ENCODE measurements at places on chromosomes 4 and X. TPM values are rescaled to one million over a fixed set of nuclear protein-coding genes. Genes with fewer than 3 reads are reported as not detected.

Gene EDA2R
- 21.0 TPM for total RNA-seq

DNA sequence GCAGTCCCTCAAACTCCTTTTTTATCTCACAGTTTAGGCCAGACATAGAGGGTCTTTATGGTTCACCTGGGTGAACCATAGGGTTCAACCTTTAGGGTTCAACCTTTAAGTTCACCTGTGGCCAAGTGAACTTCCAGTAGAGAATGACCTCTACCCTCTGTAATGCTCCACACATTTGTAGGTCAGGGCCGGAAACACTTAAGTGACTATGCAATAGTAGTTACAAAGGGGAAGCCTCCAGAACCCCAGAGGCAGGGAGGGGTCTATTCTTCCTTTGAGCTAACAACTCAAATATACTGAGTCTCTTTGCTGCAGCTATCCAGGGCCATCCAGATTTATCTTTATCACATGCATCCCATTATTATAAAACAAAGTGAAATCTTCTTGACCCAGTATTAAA, 100.0 kb downstream of the LARP1B start:
- DNase-seq, result no peak

Gene ZFP92
- total RNA-seq, result 0.17 TPM

Gene CHRDL1
- 9.0 TPM for total RNA-seq

Gene GPR34
- total RNA-seq, result not detected

- no peak for DNase-seq
Measured at GRCh38 chr4:137881641-137882040, 349.3 kb upstream of the PCDH18 start.

DNA sequence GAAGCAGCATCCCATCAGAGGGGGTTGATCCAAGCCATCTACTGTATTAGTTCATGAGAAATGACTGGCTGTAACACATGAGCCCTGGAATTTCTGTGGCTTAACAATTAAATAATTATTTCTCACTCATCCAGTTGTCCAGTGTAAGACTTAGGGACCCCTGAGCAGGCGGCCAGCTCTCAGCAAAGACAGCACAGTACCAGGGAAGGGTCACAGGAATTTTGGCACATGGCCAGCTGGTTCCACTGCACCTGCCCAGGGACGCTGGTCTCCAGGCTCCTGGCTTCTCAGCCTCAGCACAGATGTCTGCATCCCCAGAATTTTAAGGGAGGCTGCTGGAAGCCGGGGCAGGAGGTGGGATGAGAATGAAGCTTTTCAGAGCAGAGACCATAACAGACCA, 93.7 kb upstream of the DHRSX start:
- no peak for DNase-seq

Gene HAND2
- total RNA-seq, result under 0.01 TPM

DNA sequence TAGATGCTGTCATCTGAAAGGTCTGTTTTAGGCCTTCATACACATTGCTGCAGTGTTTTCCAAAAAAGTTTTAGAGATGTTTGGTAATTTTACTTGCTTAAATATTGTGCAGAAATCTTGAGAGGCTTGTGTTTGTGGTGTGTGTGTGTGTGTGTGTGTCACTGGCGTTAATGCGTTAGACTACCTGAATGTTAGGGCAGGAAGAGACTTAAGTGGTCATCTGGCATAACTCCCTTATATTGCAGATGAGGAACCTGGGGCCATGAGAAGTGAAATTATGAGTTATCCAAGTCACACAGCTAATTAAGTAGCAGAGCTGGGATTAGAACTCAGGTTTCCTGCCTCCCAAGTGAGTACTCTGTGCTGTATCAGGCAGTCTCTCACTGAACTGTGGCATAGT, 1.4 kb downstream of the LSM6 start:
- no peak for DNase-seq

Gene KLHL8
- total RNA-seq, result 15.7 TPM

Gene SASH3
- not detected for total RNA-seq

Gene TTC29
- not detected for total RNA-seq

- DNase-seq, result peak; percentile 65
Measured at GRCh38 chr4:133802359-133803140, 399.0 kb downstream of the PABPC4L start.

DNA sequence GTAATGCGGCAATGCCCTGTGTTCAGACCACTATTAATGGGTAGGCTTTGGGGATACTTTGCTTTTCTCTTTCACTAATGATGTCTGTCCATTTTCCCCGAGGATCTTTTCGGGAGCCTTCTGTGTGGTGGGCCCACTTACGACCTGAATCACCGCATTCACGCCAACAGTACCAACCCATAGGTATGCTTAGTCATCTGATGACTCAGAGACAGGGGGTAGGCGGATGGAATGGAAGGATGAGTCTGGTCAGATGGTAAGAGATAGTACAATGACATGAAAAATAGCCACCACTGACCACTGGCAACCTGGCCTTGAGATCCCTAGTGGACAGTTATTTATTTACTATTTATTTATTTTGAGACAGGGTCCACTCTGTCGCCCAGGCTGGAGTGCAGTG, 76.0 kb upstream of the DHRSX start:
- no peak for DNase-seq

Gene STOX2
- total RNA-seq, result 0.66 TPM

GRCh38 chr4:102525097-102525496, 23.9 kb downstream of the NFKB1 start:
- DNase-seq, result peak; percentile 19

DNA sequence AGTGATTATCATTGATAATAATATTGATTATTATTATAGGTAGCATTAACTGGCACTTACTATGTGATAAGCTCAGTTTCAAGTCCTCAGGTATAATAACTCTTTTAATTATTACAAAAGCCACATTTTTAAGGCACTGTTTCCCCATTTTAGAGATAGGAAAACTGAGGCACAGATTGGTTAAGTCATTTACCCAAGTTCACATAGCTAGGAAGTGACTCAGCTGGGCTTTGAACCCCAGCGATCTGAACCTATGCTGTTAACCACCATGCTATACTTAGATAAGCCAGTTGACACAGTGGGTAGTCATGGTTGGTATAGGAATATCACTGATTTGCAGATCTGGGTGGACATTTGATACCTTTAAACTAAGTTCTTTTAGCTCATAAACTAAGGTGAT, 110.4 kb downstream of the FRAS1 start:
- no peak for DNase-seq

DNA sequence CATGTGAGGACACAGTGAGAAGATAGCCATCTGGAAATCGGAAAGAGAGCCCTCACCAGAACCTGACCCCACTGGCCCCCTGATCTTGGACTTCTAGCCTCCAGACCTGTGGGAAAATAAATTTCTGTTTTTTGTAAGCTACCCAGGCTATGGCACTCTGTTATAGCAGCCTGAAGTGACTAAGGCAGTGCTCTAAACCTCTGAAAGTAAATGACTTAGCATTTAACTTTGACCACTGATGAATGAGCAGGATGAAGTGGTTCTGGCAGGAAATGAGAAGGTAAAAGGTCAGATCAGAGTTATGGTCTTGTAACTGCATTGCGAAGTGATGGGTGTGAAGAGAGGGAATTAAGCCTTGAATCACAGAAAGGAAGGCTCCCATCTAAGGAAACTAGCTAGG, 17.0 kb downstream of the GPAT3 start:
- DNase-seq, result peak; percentile 90

- no peak for DNase-seq
Measured at GRCh38 chr4:23134331-23134730, 441.6 kb downstream of the GBA3 start.
